Stimulated activated CD8-positive, alpha-beta memory T cell treated with anti-CD3 and anti-CD28 coated beads, Interleukin-15, amount 100 ng/mL, for 24 hours (primary cell): ENCODE measurements at places on chromosomes 12 and 14.

- DNase-seq, result no peak
Measured at GRCh38 chr12:55820679-55821078, 2.8 kb downstream of the ORMDL2 start.

GRCh38 chr12:81957631-81958030 lies 198.5 kb upstream of the PPFIA2 start:
- no peak for DNase-seq

- DNase-seq, result no peak
Measured at GRCh38 chr12:92132288-92132687, 13.4 kb downstream of the BTG1 start.

GRCh38 chr12:122996188-122996601 lies 15.7 kb downstream of the ARL6IP4 start:
- DNase-seq, result no peak

DNA sequence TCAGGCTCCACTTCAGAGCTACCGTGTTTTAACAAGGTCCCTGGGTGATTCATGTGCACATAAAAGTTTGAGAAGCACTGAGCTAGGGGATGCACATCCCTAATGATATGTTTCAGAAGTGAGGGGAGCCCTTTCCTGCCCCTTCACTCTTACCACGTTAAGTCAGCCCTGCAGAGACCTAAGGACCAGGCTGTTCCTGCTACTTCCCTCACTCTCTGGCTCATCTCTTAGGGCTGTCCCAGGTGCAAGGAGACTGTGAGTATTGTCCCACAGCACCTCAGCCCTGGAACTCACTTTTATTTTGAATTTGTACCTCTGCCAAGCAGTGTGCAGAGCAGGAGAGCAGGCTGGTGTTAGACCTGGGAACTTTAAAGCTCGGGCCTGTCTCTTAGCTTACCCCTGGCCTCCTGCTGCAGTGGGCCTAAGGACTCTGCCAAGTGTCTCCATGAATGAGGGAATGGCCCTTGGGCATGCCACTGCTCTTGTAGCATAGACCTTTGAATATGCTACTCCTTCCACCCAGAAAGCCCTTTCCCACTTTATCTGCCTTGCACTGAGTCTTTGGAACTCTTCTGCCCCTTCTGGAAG lies 11.0 kb upstream of the SUSD6 start:
- no peak for DNase-seq

- no peak for DNase-seq
Measured at GRCh38 chr12:130577351-130577750, 138.7 kb downstream of the RIMBP2 start.

DNA sequence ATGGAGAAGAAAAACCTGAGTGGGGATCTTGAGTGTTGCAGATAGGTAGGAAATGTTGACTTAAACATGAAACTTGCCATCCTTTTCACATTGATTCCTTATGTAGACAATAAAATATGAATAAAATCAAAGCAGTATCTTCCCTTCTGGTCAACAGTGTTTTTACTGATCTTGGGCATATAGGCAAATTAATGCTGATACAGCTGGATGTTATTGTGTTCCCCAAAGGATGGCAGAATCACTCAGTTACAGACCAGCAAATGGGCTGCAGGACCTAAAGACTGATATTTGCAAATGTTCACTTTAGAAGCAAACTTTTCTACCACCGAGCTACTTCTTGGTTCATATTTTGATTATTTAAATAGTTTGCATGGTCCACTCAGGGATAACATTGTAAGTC lies 33.9 kb downstream of the MTHFD1 start:
- no peak for DNase-seq

DNA sequence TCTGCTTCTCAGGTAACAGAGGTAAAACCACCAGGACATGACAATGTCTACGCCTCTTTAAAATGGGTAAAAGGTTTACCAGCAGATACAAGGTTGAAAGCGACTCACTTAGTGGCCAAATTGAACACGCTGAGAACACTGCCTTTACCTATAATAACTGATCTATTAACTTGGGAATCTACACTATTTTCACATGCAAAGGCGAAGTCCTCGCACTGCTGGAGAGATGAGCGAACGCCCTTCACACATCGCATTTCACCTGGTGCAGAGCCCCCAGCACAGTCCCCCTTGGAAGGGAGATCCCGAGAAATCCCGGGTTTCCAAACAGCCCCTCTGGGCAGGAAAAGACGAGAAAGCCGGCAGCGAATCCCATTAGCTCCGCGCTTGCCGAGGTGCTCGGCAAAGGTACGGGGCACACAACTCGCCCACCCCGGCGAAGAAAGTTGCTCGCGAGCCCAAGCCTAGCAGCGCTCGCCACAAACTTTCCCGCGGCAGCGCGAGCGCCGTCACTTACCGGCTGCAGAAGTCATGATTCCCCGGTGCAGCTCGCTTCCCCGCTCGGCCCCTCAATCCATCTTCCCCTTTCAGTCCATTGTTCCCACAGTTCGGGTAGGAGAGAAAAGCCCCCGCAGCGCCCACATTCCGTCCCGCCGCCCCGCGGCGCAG lies 423 bp downstream of the FGD6 start:
- no peak for DNase-seq

- DNase-seq, result no peak
Measured at GRCh38 chr12:24244801-24245200, 295.3 kb upstream of the SOX5 start.

GRCh38 chr14:22297376-22297775 lies 291.6 kb downstream of the DAD1 start:
- no peak for DNase-seq

- no peak for DNase-seq
Measured at GRCh38 chr12:123358035-123358434, 6.6 kb downstream of the SBNO1 start.

GRCh38 chr14:95196268-95196667 lies 38.9 kb upstream of the DICER1 start:
- no peak for DNase-seq

GRCh38 chr14:78690836-78691235 lies 520.7 kb downstream of the NRXN3 start:
- no peak for DNase-seq

DNA sequence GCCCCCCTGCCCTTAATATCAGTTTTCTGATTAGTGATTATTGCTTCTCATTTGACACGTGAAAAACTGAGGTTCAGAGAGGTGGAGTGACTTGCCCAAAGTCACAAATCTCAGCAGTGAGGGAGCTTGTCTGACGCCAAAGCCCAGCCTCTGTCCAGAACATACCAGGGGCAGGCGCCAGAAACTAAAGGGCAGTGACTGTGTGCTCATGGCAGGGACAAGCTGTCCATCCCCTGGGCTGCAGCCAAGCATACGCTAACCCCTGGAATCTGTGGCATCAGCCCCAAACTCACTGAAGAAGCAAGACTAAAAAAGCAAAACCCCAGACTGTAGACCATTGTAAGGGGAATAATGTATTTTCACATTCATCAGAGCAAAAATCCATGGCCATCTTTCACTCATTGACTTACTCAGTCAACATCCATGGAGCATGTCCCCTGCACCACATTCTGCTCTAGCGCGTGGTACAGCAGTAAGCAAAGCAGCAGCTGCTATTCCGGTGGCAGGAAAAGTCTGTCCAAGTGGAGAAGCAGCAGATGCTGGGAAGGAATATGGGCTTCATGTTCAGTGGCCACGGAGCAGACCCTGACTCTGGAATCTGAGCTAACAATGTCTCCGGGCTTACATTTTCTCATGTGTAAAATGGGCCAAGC lies 1.5 kb upstream of the SERPINA4 start:
- DNase-seq, result no peak

DNA sequence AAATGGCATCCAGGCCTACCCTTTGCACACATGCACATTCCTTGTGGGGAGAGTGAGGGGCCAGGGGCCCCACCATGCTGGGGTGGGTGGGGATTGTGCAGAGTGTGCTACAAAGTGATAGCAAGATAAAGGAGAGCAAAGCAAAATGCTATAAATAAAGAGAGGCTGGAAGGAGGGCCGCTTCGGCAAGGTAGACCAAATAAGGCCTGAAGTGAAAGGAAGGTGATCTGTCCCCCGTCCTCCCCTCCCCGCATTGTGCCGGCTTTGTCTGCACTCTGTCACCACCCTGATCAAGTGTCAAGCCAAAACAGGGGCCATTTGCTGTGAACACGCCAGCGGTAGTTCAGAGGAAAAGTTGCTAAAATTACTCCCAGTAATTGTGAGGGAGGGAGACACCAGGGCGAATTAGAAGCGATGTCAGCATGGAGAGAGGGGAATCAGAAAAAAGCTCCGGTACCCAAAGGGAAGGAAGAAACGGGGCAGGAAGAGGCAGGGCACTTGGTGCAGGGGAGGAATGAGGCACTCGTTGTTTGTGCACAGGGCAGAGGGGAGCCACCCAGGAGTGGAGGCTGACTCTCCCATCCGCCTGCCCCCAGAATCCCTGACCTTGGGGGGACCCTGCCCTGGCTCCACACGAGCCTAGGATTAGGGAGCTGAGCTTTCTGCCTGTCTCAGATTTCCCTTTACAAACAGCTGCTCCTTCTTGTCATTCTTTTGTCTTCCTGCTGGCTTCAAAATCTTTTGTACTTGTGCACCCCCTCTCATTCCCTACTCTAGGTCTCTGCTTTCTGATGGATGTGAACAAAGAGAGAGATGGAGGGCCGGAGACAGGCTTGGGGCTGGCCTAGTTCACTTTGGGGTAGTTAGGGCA lies 2.9 kb upstream of the MYH7 start:
- DNase-seq, result no peak

GRCh38 chr12:91381309-91381804 lies 198.7 kb upstream of the DCN start:
- no peak for DNase-seq

DNA sequence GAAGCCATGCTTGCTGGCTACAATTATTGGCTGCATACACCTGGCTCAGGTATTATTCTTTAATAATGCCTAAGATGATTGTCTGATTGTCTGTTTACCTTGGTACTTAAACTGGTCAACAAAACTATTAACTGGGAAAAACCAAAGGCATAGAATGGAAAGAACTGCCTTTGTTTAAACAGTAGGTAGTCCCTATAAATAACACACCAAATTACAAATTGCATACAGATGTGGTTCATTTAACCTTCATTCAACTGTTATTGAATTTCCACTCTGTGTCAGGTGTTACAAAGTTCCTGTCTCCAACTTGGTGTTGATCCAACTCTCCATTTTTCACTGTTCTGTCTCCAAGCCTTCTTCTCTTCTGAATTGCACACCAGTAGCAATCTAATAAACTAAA lies 79.8 kb upstream of the FSCB start:
- DNase-seq, result no peak

DNA sequence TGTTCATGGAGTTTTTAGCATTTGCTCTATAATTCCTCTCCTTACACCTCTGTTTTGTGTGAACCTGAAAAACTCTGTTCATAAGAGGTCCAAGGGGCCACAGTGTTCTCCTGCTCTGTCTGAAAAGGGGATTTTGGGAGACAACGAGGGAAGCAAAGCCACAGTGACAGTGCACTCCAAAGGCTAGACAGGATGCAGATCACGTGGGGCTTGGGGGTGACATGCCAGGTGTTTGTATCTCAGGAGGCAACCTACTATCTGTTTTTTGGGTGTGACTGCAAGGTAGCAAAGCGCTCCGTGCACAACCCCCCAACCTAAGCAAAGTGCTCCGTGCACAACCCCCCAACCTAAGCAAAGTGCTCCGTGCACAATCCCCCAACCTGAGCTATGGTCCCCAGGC lies 5.1 kb upstream of the CHD4 start:
- DNase-seq, result no peak

GRCh38 chr12:108337235-108338223 lies 1.6 kb downstream of the CMKLR1 start:
- DNase-seq, result no peak

DNA sequence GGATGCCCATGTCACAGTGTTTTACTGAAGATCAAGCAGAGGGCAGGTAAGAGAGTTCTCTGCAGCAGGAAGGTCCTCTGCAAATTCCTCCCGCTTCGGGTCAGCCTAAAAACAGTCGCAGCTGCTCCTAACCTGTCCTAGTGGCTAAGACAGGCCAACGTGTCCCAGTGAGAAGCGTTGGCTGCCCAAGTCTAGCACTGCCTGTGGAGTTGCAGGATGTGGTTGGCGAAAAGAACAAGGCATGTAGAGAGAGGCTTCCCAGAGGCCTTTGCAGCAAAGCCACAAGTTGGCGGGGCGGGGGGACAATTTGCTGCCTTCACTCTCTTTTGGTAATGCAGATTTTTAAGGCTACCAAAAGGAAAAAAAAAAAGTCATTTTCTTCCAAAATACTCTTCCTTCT lies 340.1 kb downstream of the BCL11B start:
- DNase-seq, result no peak

- no peak for DNase-seq
Measured at GRCh38 chr12:31106101-31106803, 32.6 kb downstream of the DDX11 start.

- DNase-seq, result no peak
Measured at GRCh38 chr14:104144911-104145825, 6.8 kb downstream of the KIF26A start.
